ENCODE measurements at places on chromosomes 2 and 18.
A peak's percentile ranks its signal among the peaks of the same experiment; 100 is the strongest.

- DNase-seq: peak; percentile 9
These were observed 862.6 kb downstream of the BCL11A start for GRCh38 chr2:59690849-59691248.

DNA sequence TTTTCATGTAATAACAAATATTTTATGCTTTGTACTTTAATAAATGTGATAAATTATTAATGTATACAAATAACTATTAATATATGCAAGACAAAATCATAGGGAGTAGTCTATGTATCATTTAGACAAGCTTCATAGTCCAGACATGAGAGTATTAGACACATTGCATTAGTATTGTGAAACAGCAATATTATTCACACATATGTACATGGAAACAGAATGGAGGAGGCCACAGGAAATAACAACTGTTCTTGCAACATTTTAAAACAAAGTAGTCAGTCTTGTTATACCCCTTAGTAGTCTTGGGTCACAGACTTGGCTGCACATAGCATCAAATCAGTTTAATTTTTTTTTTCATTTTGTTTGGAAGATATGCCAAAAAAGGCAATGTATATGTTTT lies 15.8 kb downstream of the DSC1 start:
- DNase-seq: no peak

GRCh38 chr2:68420254-68420910 lies 46.7 kb downstream of the FBXO48 start:
- no peak for DNase-seq

GRCh38 chr2:237011206-237011795 lies 74.4 kb upstream of the COPS8 start:
- no peak for DNase-seq

DNA sequence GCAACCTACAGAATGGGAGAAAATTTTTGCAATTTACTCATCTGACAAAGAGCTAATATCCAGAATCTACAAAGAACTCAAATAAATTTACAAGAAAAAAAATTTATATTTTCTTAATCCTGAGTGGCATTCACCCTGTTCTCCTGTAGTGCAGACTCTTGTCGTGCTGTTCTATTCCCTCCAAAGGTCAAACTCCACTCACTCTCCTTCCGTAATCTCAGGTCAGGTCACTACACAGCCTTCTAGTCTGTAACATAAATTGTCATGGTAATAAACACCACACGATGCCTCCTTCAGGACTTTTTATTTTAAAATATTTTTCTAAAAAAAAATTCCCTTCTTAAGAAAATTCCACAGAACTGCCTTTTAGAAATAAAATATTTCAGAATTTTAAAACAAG lies 417.9 kb upstream of the GCFC2 start:
- DNase-seq: no peak

- no peak for DNase-seq
These were observed 41.3 kb upstream of the GYPC start for GRCh38 chr2:126614524-126615227.

DNA sequence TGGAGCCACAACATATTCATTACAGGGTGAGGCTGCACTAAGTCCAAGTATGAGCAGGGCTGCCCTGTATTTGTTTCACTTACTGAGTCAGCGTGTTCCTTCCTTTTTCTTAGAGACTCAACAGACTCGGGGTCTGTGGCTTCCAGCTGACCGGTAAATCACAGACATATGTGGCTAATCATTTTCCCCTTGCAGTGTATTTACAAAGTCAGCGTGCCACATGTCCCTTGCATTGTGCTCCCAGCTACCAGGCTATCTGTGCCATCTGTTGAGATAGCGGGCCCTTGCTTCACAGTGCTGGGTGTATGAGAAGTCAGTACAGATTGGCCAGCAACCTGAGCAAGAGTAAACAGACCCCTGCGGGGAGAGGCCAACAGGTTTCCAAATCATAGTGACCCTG lies 254.3 kb downstream of the LRRTM1 start:
- DNase-seq: no peak

DNA sequence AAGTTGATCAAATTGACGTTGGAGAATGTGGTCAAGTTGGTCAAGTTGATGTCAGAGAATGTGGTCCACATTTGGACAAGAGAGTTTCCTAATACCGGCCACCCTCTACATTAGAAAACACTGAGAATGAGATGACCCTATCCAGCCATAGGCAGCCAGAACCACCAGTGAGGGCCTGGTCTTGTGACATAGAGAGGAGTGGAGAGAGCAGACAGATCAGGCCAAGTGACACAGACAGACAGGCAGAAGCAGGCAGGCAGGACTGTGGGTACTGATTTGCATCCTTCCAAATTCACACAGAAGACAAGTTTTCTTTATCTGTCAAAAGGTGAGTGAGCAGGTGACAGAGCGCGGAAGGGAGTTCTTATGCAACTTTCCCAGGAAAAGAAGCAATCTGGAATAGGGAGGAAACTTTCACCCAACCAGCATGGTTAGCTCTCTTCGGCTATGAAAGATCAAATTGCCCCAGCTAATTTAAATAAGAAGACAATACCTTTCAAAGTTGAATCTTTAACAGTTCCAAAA lies 109.1 kb upstream of the PID1 start:
- no peak for DNase-seq

DNA sequence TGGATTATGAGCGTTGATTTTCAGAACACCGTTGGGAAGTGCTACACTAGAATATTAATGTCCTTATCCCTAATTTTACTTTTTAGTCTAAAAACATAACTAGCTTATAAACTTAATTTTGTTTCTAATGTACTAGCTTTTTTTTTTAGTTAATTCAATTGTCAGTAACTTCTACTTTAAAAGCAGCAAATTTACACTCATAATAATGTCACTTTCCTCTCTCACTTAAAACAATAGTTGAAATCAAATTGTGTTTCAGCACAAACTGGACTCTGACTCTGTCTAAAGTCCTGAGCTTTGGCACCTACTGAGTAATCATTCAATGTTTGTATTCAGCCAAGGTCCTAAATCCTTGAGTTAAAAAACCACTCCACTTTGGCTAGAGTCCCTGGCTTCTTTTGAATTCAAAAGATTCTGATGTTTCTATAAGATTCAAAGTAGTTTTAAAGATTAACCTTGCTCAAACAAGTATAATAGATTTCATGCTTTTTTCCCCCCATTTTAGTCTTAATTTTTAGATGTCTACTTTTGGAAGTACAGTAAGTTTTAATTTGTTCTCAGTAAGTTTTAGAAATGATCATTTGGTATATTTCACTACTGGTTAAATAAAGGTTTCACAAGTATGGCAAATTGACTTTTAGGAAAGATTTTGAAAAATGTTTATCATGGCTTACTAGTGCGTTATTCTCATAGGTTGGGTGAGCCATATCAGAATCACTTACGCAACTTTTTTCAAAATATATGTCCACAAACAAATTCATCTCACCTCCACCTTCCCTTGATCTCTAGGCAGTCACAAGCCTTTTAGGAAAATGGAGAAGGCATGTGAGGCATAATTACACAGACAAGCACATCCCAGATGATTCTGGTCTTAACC lies 23.4 kb downstream of the CCNYL1 start:
- DNase-seq: no peak

GRCh38 chr2:223989206-223989855 lies 32.1 kb downstream of the MRPL44 start:
- DNase-seq: no peak

GRCh38 chr2:144936442-144936841 lies 416.5 kb upstream of the ZEB2 start:
- no peak for DNase-seq
